Right ventricle myocardium inferior (tissue), 1 donor: ENCODE measurements at places on chromosomes 5 and 9. TPM values are rescaled to one million over a fixed set of nuclear protein-coding genes. Genes with fewer than 3 reads are reported as not detected.

The PLPP1 gene
- 74.1 TPM for total RNA-seq

DNA sequence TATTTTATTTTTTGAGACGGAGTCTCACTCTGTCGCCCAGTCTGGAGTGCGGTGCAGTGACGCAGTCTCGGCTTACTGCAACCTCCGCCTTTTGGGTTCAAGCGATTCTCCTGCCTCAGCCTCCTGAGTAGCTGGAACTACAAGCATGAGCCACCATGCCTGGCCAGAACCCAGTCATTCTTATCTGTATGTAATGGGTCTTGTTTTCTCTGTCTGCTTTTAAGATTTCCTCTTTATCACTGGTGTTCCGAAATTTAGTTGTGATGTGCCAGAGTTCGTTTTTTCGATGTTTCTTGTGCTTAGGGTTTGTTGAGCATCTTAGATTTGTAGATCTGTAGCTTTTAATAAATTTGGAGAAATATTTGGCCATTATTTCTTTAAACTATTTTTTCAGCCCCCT is 19.2 kb downstream of the SLC25A25 start:
- DNase-seq: peak; percentile 28

DNA sequence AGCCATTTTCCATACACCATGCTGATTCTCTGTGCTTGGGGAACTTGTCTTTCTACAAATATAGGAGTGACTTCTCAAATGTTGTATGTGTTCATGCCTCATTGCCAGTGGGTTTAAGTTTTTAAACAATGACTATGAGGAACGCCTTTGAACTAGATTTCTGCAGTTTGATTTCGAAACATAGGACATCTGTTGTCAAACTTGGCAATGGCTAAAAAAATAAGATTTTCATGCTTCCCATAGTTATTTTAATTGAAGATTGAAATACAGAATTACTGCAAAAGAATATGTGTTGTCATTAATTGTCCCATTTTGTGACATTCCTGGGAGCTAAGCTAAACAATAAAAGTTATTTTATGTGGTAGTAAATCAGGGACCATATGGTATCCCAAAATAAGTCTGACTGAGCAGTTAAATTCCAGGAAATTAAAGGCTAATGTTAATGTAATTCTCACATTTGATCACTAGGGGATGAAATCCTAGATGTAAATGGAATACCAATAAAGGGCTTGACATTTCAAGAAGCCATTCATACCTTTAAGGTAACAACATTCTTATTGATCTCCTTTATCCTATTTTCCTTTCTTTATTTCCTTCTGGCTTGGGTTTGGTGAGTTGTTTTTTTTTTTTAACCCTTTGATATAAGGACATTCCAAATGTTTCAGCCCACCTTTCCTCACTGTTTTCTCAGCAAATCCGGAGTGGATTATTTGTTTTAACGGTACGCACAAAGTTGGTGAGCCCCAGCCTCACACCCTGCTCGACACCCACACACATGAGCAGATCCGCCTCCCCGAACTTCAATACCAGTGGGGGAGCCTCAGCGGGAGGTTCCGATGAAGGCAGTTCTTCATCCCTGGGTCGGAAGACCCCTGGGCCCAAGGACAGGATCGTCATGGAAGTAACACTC is 116.7 kb downstream of the GOLPH3 start:
- no peak for DNase-seq

- peak; percentile 97 for DNase-seq
These were observed 24.3 kb upstream of the PTGES start for GRCh38 chr9:129776938-129777768.

The SPEF2 gene
- 1.1 TPM for total RNA-seq

- no peak for DNase-seq
These were observed 172.2 kb downstream of the TRPM3 start for GRCh38 chr9:70949239-70949638.

DNA sequence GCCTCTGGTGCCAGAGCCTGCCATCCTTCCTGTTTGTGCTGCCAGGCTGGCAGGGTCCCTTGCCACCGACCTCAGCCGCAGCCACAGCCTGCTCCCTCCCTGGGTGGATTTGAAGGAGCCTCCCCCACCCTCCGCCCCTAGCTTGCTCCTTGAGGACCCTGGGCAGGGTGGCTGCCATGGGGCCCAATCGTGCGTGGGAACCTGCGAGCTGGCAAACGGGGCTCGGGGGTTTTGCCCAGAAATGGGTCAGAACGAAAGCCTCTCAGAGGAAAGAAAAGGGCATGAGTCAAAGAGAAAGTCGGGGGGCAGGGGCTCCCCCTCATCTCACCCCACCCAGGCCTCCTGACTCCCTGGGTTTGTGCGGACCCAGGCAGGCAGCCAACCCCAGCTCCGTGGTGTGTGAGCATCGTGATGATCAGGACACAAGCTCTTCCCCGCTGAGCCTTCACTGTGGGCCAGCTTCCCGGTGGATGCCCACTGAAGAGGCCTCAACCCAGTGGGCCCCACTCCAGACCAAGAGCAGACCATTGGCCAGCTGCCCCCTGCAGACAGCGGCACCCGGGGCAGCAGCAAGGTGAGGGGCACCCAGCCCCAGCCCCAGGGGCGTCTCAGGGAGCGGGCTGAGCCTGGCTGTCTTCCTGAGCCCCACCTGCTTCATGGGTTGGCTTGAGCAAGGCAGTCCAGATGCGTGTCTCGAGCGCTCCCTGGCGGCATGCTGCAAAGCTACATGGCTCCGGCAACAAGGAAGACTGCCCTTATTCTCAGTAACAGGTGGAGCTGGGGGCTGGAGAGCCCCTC is 3.0 kb upstream of the FUT7 start:
- DNase-seq: peak; percentile 93

The MYMK gene
- not detected for total RNA-seq

The DMAC1 gene
- 138 TPM for total RNA-seq

- DNase-seq: no peak
These were observed 25.5 kb downstream of the OR2V1 start for GRCh38 chr5:181105391-181106025.

DNA sequence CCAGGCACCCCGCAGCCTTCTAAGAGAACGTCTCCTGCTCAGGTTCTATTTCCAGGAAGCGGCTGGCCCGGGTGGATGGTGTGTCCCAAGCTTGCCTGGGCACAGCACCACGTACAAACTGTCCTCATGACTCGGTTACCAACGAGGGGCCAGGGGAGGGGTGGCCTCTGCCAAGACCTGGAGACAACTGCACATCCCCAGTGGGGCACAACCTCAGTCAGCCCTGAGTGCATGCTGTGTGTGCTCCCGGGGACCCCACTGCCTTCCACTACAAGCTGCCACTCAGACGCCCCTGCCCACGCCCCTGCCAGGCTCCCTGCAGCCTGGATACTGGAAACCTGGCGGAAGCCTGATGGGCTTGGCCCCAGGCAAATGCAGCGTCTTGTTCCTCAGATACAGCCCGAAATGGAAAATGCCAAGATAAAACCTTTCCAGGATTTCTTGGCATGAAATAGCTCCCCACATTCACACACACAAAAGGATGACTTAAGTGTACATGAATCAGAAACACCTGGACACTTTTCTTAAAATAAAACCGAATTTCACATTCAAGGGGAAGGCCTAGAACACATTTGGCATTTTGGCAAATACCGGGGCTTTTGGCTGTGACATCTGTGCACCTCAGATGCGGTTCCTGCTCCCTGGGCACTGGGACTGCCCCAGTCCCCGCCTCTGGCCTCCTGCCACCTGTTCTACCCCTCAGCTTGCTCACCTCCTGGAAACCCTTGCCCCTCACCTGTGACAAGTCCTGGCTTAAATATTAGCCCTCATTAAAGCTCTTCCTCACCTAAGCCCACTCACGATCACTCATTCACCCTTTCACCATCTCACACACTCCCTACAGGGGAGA is 62.5 kb downstream of the COL23A1 start:
- DNase-seq: peak; percentile 85

DNA sequence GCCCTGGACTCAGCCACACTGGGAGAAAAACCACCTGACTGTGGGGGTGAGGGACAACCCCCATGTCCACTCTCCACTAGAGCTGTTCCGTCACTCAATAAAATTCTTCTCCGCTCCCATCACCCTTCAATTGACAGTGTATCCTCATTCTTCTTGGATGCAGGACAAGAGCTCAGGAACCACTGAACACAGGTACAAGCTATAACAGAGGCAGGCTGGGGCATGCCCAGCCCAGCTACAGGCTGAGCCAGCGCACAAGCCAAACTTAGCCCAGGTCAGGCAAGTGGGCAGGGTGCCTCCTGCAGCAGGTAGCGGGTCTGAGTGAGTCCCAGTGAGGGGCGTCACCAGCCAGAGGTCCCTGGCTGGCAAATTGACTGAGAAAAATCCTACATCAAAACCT is 183.4 kb downstream of the HINT1 start:
- DNase-seq: no peak

The NUTM2G gene
- total RNA-seq: not detected

The FAM153A gene
- total RNA-seq: 1.4 TPM

DNA sequence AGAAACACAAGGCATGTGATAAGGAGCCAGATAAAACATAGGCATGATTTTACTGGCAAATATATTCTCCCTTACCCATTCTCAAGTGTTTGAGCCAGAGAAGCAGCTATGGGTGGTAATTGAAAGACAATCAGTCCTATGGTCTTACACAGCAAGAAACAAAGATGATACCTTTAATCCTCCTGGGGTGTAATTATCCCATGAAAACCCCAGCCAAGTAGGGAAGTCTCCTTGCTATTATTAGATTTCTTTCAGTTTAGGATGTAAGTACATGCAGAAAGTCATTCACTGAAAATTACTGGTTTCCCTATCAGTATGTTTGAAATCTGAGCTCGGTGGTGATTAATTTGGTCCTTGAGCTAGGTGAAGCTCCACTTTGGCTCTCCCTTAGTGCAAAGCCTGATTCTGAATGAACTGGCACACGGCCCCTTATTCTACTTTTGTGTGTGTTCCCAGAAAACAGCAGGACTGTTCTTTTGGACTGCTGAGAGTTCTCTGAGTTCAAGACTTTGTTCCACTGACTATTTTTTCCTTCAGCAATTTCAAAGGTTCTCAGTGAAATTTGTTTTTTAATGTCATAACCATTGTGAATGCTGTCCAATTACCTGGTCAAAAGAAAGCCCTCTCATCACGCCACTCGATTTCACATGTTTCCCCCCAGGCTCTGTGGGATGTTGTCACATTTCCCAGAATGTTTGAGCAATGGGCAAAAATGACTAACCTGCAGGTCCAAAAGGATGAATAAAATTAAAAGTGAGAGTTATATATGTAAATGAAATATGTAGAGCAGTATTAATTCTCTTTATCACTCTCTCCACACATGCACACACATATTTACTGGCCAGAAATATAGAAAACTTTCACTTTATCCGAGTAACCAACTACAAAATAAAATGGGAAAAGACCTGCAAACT is 343.0 kb downstream of the RAB3C start:
- no peak for DNase-seq

The PAIP1 gene
- 130 TPM for total RNA-seq

The BRINP1 gene
- total RNA-seq: 0.35 TPM

GRCh38 chr5:57174128-57174889 is 450 bp downstream of the GPBP1 start:
- DNase-seq: peak; percentile 75

The FNBP1 gene
- total RNA-seq: 24.2 TPM

- DNase-seq: no peak
These were observed 101.6 kb downstream of the SLC25A46 start for GRCh38 chr5:110840347-110840960.

- no peak for DNase-seq
These were observed 202.2 kb downstream of the GADD45G start for GRCh38 chr9:89807101-89807395.

The MARCHF6 gene
- total RNA-seq: 161 TPM

DNA sequence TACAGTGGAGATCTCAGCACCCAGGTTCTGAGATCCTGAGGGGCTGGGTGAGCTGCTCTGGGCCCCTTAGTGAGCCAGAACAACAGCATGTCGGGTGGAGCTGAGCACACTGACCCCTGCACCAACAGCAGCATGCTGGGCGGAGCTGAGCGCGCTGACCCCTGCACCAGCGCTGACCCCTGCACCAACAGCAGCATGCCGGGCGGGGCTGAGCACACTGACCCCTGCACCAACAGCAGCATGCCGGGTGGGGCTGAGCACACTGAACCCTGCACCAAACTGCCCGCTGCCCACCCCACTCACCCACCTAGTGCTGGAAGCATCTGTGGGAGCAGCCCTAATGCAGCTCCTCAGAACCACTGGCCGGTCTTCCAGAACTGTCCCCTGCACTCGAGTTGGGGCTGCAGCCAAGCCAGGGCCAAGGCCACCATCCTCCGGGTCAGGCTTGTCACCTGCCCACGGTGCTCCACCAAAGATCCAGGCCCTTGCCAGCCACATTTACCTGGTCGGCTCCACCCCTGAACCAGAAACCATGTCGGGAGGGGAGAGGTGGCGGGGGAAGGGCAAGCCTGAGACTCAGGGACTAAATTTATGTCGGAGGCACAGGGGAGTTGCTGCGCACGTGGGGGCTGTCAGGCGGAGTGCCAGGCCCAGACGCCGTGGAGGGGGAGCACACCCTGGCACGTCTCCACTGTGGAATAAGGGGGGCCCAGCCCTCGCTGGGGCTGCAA is 80.3 kb downstream of the ADAMTS2 start:
- DNase-seq: peak; percentile 62

The GHR gene
- total RNA-seq: 14.7 TPM

The CCL28 gene
- total RNA-seq: 0.81 TPM

DNA sequence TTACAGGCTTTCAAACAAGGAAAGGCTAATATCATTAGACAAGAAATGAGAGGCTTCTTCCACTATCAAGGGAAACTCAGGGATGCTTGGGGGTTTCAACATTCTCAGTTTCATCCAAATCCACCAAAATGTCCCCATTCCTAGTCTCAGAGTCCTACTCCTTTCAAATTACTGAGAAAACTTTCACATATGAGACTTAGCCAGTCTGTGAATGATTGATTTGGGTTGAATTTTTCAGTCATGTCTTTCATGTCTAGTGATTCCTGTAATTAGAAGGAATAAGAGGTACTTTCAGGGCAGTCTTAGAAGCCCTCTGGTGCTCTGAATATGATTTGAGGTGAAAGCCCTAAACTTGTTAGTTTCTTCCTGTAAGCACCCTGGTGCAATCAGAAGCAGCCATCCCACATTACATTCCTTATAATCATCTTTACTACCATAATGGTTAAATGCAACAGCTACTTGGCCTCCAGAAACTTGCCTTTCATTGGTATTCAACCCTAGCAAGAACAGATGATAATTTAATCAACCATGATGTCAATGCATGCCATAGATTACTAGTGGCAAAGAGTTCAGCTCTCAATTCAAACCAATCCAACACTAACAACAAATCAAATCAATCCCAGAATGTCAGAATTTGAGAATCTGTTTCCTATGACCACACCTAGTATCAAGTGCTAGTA is 50.7 kb upstream of the RIC1 start:
- DNase-seq: no peak

DNA sequence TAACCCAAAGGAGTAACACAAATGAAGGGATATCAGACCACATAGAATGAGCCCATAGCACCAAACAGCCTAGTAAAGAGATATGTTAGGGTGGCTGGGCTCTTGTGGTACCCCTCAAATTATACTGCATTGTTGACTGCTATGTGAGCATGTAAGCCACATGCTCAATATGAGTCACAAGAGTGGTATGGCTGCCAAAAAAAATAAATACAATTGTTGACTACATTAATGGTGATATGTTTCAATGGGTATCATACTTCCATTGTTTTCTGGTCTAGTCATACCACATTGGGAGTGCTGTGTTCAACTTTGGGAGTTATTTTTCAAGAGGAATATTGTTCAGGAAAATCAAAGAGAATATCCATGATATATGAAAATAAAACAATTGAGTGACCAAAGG is 162.4 kb upstream of the PIK3R1 start:
- DNase-seq: no peak
